ENCODE measurements at places on chromosomes 2 and 18. TPM values are rescaled to one million over a fixed set of nuclear protein-coding genes. Genes with fewer than 3 reads are reported as not detected.

The CCBE1 gene
- total RNA-seq, result 0.33 TPM

DNA sequence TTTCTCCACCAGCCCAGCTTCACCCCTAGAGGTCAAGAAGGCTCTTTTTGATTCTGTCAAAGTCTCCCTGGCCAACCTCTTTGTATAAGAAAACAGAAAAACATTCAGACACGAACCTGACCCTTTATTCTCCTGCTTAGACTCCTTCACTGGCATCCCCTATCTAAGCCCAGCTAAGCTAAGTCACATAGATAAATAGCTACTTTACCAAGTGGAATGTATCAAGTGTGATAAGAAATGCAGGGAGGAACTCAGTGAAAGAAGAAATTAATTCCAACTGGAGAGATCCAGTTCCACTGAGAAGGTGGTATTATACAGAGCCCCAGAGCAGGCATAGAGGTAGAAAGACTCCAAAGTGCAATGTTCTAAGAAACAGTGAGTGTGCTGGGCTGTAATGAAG, 489.5 kb downstream of the TNS1 start:
- no peak overlapping the region for H3K27ac ChIP-seq
- H3K4me3 ChIP-seq, result no peak overlapping the region
- peaks cover 3% of the 10 kb centered on the region for H3K4me1 ChIP-seq
- no peaks in the 10 kb centered on the region for H3K27me3 ChIP-seq
- H3K36me3 ChIP-seq, result no peaks in the 10 kb centered on the region

DNA sequence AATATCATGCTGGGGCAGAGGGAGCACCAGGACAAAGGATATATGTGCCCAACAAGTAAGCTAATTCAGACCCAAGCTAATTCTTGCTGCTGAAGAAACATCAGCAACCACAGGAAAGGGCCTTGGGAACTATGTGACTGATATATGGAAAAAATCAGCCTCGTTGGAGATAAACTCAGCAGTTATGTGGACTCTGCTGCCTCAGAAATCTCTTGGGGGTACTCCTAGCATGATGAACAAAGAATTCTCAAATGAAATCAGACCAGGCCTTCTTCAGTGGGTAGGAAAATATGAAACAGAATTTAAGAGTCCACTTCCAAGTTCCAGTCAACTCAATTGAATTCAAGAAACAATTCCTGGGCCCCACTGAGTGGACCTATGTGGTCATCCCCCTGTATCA, 367.9 kb downstream of the TNS1 start:
- no peak overlapping the region for H3K4me3 ChIP-seq
- H3K36me3 ChIP-seq, result no peaks in the 10 kb centered on the region
- no peaks in the 10 kb centered on the region for H3K4me1 ChIP-seq
- H3K27ac ChIP-seq, result no peak overlapping the region
- no peaks in the 10 kb centered on the region for H3K27me3 ChIP-seq
- no peak for DNase-seq

The STK25 gene
- total RNA-seq, result 86.6 TPM

DNA sequence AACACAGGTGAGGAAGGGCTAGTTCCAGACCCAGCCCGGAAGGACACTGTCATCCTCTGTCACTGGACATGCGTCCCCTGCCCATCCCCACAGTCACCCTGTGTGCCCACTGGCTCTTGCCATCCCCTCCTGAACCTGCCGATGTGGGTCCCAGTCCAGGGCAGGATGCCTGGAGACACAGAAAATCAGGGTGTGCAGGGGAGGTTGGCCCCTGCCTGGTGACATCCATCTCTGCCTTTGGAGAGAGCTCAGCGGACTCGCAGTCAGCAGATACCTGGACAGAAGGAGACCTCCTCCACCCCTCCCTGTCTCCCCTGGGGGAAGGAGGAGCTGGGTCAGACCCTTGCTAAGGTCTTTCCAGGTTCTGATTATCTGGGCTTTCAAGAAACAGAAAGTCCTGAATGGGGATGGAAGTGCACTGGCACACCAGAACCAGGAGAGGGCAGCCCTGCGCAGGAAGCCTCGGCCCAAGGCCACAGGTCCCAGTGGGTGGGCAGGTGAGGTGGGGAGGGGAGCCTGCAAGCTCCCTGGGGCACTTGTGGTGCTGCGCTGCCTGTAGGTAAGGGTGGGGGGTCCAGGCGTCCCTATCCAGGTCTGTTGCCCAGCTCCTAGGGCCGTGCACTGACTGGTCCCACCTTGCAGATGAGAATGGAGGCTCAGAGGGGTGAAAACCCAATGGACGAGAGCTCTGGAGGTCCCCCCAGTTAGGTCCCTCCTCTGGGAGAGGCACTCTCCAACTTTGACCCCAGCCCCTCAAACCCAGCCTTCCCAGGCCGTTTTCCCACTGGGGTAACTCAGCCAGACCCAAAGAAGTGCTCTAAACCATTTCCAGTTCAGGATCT, 9.7 kb upstream of the OTOS start:
- H3K36me3 ChIP-seq, result no peaks in the 10 kb centered on the region
- no peak overlapping the region for H3K27ac ChIP-seq
- DNase-seq, result no peak
- H3K4me1 ChIP-seq, result no peaks in the 10 kb centered on the region
- no peak overlapping the region for H3K4me3 ChIP-seq
- no peaks in the 10 kb centered on the region for H3K27me3 ChIP-seq

The GNAL gene
- total RNA-seq, result 1.7 TPM

The CRYBA2 gene
- total RNA-seq, result 0.14 TPM

- H3K4me1 ChIP-seq, result no peaks in the 10 kb centered on the region
- no peak overlapping the region for H3K4me3 ChIP-seq
- DNase-seq, result no peak
- H3K27me3 ChIP-seq, result no peaks in the 10 kb centered on the region
Measured at GRCh38 chr2:240647503-240648154, 22.3 kb downstream of the GPR35 start.

The CCDC85A gene
- 0.76 TPM for total RNA-seq

The TMEM247 gene
- total RNA-seq, result not detected

The ANKRD62 gene
- not detected for total RNA-seq

DNA sequence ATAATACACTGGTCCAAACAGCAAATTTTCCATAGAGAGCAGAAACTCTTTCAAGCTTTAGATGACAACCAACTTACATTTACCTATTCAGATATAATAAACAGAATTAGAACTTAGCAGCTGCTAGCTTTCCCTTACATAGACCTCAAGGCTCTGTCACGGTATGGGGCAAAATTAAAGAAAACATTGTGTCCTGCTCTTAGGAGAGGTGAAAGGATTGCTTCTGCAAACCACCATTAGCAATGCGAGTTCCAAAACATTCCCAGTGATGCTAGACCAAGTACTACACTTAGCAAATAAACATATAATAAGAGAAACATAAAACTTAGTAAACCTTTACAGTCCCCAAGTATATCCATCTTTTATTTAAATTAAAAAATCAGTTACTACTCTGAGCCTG, 183.3 kb downstream of the CAMKMT start:
- no peaks in the 10 kb centered on the region for H3K27me3 ChIP-seq
- DNase-seq, result no peak
- H3K36me3 ChIP-seq, result no peaks in the 10 kb centered on the region
- no peak overlapping the region for H3K4me3 ChIP-seq
- H3K4me1 ChIP-seq, result no peaks in the 10 kb centered on the region

- H3K27ac ChIP-seq, result no peak overlapping the region
- peaks cover 11% of the 10 kb centered on the region for H3K4me1 ChIP-seq
- peaks cover 13% of the 10 kb centered on the region for H3K27me3 ChIP-seq
- DNase-seq, result no peak
- no peaks in the 10 kb centered on the region for H3K36me3 ChIP-seq
Measured at GRCh38 chr18:55777666-55778304, 189.8 kb upstream of the TCF4 start.
